Type B pancreatic cell (in vitro differentiated cells): ENCODE measurements at places on chromosomes 1 and 21. TPM values are rescaled to one million over a fixed set of nuclear protein-coding genes. Genes with fewer than 3 reads are reported as not detected.

DNA sequence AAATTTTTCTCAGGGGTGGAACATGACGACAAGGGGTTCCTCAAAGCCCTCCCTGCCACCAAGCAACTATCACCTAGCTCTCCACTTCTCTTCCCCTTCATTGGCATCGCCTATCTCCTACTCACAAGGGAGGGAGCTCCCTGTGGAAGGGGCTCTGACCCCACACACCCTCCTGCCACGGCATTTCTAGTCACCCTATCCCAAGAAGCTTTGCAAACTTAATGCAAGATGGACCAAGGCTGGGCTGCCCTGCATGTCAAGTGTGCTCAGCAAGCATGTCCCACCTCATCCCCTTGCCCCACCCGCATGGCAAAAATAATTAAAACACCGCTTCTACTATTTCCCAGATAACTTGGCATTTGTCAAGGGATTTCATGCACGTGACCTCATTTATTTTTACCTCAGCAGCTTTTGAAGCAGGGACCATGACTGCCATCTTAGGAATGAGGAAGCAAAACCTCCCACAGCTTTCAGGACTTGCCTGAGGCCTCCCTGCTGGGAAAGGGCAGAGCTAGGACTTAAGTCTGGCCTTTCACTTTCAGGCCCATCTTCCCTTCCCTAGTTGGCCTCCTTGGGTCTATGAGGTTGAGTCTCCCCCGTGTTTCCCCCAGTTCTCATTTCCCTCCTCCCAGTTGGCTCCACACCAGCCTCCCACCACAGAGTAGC lies 161.3 kb downstream of the TSEN15 start:
- H3K4me1 ChIP-seq = peaks cover 17% of the 10 kb centered on the region
- H3K36me3 ChIP-seq = no peaks in the 10 kb centered on the region
- no peak for DNase-seq
- H3K4me3 ChIP-seq = no peak overlapping the region
- no peaks in the 10 kb centered on the region for H3K27me3 ChIP-seq

DNA sequence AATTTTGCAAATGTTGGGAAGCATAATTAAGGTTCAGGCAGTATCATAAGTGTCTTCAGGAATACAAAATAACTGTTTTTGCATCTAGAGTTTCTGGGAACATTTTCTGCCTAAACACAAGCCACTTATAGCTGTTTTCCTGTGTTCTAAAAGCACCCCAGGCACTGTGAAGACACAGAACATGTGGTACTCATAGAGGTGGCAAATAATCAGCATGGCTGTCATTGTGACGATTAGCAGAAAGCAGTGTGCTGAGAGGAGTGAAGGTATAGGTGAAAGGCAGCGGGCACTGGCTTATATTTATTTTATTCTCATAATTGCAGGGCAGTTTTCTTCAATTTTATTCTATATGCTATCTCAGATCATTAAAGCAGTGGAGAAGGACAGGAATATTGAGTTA lies 119.6 kb downstream of the LRRC53 start:
- H3K36me3 ChIP-seq = no peaks in the 10 kb centered on the region
- H3K4me3 ChIP-seq = no peak overlapping the region
- H3K4me1 ChIP-seq = peaks cover 25% of the 10 kb centered on the region

- DNase-seq = no peak
- no peak overlapping the region for H3K27ac ChIP-seq
- no peaks in the 10 kb centered on the region for H3K36me3 ChIP-seq
- no peak overlapping the region for H3K4me3 ChIP-seq
- H3K4me1 ChIP-seq = no peaks in the 10 kb centered on the region
- H3K27me3 ChIP-seq = no peaks in the 10 kb centered on the region
Observed at GRCh38 chr1:56216218-56216617, 363.1 kb downstream of the PLPP3 start.

GRCh38 chr1:199794105-199794863 lies 233.2 kb upstream of the NR5A2 start:
- H3K36me3 ChIP-seq = no peaks in the 10 kb centered on the region
- no peak overlapping the region for H3K4me3 ChIP-seq
- H3K27ac ChIP-seq = no peak overlapping the region
- no peaks in the 10 kb centered on the region for H3K27me3 ChIP-seq
- no peaks in the 10 kb centered on the region for H3K4me1 ChIP-seq

DNA sequence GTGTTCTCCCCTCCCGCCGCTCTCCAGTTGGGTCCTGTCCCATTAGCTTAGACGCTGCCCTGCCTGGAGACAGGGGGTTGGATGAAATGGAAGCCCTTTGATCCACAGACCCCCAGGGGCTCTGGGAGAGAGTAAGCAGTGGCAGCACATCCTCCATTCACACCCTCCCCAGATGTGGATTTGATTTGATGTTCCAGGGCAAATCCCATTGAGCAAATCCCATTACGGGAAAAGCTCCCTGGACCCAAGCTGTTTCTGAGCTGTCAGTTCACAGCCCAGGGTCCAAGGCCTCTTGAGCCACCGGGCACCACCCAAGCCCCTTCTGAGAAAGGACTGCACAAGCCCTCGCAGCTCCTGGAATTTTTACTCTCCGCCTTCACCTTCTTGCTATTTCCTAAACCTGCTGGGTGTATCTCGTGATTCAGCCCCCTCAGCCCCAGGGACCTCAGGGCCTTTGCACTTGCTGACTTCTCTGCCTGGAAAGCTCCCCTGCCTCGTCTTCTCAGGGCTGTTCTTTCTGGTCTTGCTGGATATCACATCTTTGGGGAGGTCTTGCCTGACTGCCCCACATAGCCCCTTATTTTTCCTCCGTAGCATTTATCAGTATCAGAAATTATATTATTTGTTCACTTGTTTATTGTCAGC lies 101.1 kb downstream of the PAX7 start:
- H3K36me3 ChIP-seq = no peaks in the 10 kb centered on the region
- no peaks in the 10 kb centered on the region for H3K4me1 ChIP-seq
- H3K27me3 ChIP-seq = peaks cover 52% of the 10 kb centered on the region
- DNase-seq = no peak

- H3K27ac ChIP-seq = no peak overlapping the region
- H3K4me3 ChIP-seq = no peak overlapping the region
- no peaks in the 10 kb centered on the region for H3K27me3 ChIP-seq
- no peak for DNase-seq
- peaks cover 7% of the 10 kb centered on the region for H3K36me3 ChIP-seq
- H3K4me1 ChIP-seq = peaks cover 7% of the 10 kb centered on the region
Observed at GRCh38 chr1:23449958-23450357, 25.4 kb upstream of the TCEA3 start.

DNA sequence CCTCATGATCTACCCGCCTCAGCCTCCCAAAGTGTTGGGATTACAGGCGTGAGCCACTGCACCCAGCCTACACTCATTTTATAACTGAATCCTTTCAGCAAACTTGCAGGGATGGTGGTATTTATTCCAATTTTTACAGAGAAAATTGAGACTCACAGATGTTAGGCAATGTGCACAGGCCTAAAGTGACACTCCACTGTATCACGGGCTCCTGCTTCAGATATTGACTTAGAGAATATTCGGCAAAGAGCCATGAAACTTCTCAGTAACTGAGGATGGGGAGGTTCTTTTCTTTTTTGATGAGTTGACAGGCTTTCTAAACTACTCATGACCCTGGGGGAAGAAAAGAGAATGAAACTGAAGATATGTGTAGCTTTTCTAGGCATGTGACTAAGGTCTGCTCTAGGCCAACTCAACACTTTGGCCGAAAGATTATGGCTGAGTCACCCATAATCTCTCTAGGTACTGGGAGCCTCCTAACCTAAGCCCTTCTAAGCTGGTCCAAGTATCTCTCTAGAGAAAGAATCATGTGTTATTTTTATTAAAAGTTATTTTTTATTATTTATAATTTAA lies 19.9 kb upstream of the PTCH2 start:
- H3K4me3 ChIP-seq = no peak overlapping the region
- no peaks in the 10 kb centered on the region for H3K4me1 ChIP-seq
- no peaks in the 10 kb centered on the region for H3K27me3 ChIP-seq
- H3K27ac ChIP-seq = no peak overlapping the region

- peaks cover 46% of the 10 kb centered on the region for H3K4me1 ChIP-seq
- no peaks in the 10 kb centered on the region for H3K27me3 ChIP-seq
- no peak overlapping the region for H3K27ac ChIP-seq
- DNase-seq = no peak
- H3K36me3 ChIP-seq = no peaks in the 10 kb centered on the region
- no peak overlapping the region for H3K4me3 ChIP-seq
Observed at GRCh38 chr1:162222014-162222413, 152.5 kb downstream of the NOS1AP start.

- no peak overlapping the region for H3K27ac ChIP-seq
- DNase-seq = no peak
- no peaks in the 10 kb centered on the region for H3K36me3 ChIP-seq
- peaks cover 11% of the 10 kb centered on the region for H3K4me1 ChIP-seq
- no peaks in the 10 kb centered on the region for H3K27me3 ChIP-seq
Observed at GRCh38 chr1:207836591-207837347, 74.2 kb downstream of the CD34 start.

Gene WDR3
- total RNA-seq = 29.6 and 36.9 TPM in 2 replicates

Gene S100A12
- 0.62 TPM in 1 of 2 replicates, not detected in the other for total RNA-seq

Gene MYOG
- 2.1 TPM in 1 of 2 replicates, not detected in the other for total RNA-seq
